ENCODE measurements at places on chromosomes 6 and 20.

- DNase-seq = no peak
Measured at GRCh38 chr6:99282479-99283062, 66.9 kb downstream of the FAXC start.

GRCh38 chr6:50264995-50265571 is 215.4 kb upstream of the DEFB112 start:
- no peak for DNase-seq

GRCh38 chr6:13573669-13574110 is 711 bp upstream of the SIRT5 start:
- DNase-seq = no peak

GRCh38 chr20:58277578-58278472 is 31.7 kb upstream of the RAB22A start:
- no peak for DNase-seq

DNA sequence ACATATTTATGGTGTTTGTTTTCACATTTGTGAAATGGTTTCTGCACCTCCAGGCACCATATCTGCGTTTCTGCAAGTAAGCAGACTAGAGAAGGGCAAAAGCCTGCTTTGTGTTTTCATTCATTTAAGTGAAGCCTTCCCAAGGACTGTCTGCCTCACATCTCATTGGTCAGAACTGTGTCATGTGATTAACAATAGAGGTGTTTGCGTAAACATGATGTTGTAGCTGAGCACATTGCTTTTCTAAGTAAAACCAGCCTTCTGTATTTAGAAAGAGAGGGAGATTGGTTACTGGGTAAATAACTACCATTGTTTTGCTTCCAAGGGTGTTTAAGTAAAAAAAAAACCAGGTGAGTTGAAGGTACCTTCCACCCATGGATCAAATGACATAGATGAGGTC is 39.7 kb downstream of the SH3BGRL2 start:
- no peak for DNase-seq

- no peak for DNase-seq
Measured at GRCh38 chr20:62707921-62708521, 615 bp upstream of the NTSR1 start.

DNA sequence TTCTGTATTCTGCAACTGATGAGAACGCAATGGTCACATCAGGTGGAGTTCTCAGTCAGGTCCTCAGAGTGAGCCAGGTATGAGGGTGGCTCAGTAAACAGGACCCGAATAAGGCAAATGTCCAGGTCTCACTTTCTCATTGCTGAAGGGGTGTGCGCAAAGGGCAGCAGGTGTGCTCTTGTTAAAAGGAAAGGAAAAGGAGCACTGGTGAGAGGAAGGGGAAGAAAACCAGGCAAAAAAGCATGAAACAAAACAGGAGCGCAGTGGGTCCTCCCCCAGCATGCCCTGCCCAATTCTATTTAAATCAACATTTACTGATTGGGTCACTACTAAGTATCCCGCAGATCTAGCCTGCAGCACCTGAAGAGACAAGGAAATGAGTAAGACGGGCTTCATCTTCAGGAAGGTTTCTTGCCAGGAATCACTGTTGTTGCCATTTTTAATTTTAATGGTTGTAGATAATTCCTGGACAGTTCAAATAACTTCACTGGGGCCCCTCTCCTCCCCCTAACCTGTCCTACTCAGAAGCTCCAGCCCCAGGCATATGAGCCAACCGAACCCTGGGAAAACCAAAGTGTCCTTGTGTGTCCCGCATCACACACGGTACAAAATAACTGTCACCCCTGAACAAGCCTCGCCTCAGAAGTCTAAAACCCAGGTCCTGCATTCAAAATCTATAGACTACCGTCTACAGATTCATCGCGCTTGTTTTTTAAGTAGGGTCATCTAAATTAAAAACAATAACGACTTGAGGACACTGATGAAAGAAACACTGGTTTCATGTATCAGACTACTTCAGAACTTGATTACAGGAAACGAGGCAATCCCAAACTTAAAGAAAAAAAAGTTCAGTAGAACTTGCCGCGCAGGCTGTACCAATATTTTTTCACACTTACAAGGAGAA is 980 bp downstream of the MBOAT1 start:
- no peak for DNase-seq

DNA sequence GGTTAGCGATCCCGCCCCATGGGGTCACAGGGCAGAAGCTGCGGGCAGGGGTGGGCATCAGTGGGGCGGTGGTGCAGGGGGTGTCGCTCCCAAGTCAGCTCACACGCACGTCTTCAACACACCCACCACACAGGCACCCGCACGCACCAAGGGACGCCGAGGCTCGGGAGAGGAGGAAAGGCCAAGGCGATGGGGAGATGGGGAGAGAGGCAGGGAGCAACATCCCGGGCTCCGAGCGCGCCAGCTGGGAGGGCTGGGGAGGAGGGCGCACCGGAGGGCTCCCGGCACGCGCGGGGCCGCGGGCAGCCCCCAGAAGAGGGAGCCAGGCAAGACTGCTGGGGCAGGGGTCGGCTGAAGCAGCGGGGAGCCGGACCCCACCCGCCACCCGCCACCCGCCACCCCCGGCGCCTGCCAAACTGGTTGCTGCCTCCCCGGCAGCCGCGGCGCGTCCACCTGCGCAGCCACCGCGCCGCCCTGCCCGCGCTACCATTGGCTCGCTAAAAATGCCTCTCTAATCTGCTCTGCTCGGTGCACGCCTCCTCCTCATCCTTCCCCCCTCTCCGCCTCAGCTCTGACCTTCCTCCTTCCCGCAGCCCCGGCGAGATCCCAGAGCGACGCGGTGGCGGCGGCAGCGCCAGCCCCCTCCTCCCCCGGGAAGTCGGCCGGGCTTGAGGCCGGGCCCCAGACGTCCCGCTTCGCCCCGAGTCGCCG is at the start of gene PACSIN1:
PACSIN1 (plus strand) TSS at position 546 of the 711 bp plus-strand sequence. CDS start 60,230 bp downstream, outside the sequence.
- no peak for DNase-seq

DNA sequence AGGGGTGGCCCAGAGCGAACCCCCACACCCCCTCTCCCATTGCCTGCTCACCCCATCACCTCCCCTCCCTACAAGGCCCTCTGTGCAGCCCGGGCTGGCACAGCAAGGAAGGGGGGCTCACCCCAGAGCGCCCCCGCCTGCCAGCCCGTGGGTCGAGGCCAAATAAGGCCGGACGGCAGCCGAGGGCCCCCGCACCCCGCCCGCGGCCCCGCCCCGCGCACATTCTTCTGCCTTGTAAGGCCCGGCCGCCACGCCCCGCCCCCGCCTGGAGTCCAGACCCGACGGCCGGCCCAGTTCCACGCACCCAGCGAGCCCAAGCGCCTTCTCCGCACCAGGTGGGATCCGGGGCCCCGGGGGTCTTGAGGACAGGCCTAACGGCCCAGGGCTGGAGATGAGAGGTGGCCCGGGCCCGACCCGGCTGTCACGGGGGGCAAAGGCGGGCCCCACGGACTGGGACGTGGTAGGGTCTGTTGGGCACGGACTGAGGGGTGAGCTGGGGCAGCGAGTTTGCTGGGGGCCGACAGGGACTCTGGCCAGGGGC is at the start of gene MYL9:
MYL9 (plus strand) TSS at position 293 of the 541 bp plus-strand sequence. CDS start 3,366 bp downstream, outside the sequence.
- DNase-seq = no peak

DNA sequence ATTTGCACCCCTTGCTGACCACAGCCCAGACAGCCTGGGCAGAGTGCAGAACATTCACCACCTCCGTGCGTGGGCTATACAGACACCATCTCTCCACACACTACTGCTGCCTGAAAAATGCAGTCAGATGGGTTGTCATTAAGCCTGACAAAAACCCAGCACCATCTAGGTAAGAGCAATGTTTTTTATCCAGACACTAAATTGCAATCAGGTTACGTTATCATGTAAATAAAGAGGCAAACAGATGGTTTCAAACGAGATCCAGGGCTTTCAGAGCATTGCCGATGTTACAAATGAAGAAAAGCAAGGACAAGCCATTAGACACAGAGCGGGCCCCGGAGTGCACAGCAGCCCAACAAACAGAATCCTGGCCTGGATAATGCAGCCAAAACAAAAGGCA is 269.6 kb downstream of the PKHD1 start:
- no peak for DNase-seq

GRCh38 chr6:154550779-154551178 is 40.3 kb upstream of the CNKSR3 start:
- no peak for DNase-seq

GRCh38 chr20:17762873-17763557 is 63.2 kb downstream of the BANF2 start:
- DNase-seq = no peak

- no peak for DNase-seq
Measured at GRCh38 chr20:32823737-32824588, 4.2 kb downstream of the MAPRE1 start.

DNA sequence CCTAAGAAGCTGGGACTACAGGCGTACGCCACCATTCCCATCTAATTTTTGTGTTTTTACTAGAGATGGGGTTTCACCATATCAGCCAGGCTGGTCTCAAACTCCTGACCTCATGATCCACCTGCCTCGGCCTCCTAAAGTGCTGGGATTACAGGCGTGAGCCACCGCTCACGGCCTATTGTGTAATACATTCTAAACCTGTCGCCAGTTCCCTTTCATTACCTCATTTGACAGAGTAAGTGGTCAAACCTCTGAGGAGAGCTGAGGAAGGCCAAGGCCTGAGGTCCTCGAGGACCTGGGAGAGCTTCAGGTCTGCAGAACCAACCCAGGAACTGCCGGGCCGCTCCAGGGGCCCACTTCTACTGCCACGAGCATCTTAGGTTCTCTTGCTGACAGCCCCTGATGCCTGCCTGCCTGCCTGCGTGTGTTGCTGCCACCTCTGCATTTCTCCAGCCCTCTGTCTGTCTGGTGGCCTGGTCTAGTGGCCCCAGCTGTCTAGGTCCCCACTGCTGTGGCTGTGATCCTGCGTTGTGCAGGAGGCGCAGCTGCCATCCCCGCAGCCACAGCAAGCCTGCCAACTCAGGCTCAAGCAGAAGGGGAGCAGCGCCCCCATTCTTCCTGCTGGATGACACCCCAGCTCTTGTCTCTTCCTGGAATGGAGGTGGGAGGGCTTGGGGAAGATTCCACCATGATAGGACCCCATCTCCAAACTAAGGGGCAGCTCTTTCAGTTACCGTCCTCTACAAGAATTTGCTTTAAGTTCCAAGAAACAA is 45.3 kb downstream of the PRR18 start:
- no peak for DNase-seq

- no peak for DNase-seq
Measured at GRCh38 chr6:56101141-56101553, 146.2 kb downstream of the COL21A1 start.

GRCh38 chr6:132504757-132505156 is 8.2 kb downstream of the STX7 start:
- DNase-seq = no peak

GRCh38 chr6:36598739-36599318 is 4.7 kb downstream of the SRSF3 start:
- no peak for DNase-seq

DNA sequence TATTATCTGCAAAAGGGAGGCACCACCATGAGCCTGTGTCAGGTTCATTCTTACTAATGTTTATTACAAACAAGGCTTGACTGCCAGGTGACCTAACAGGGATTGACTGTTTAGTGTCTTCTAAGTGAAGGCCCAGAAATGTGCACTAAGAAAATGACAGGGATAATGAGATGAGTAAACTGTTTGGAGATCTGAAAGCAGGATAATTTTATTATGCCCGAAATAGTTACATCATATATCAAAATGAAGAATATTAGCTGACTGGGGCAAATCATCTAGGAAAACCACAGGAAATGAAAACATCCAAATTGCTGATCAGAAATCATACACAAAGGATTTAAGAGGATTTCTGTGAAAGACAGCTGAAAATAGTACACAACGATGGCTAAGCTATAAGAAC is 516.7 kb downstream of the HDGFL1 start:
- no peak for DNase-seq

GRCh38 chr6:699319-699718 is 6.4 kb upstream of the EXOC2 start:
- DNase-seq = no peak

GRCh38 chr20:36145877-36146707 is 8.4 kb upstream of the EPB41L1 start:
- DNase-seq = no peak

GRCh38 chr6:107626645-107627044 is 136.7 kb downstream of the SOBP start:
- DNase-seq = no peak

DNA sequence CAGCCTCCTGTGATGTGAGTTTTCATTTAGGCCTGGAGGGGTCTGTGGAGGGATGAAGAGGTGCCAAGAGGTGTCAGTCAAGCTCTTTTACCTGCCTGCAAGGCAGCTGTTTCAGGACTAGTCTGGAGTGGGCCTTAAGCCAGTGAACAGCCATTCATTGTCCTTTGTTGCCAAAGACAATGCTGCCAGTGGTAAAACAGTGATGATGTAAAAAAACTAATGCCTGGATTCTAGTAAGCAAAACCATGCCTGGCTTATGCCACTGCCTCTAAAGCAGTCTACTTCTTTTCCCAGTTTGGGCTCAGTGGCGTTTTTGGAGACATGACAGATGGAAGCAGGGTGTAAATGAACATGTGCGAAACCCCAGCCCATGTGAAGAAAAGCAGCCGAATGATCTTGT is 93.5 kb upstream of the KCNK16 start:
- DNase-seq = no peak

GRCh38 chr6:21337263-21337662 is 256.3 kb upstream of the SOX4 start:
- no peak for DNase-seq

- no peak for DNase-seq
Measured at GRCh38 chr20:50726955-50727791, 4.2 kb upstream of the PARD6B start.

GRCh38 chr20:58606184-58606583 is 44.9 kb upstream of the STX16 start:
- DNase-seq = no peak

GRCh38 chr6:100809346-100809745 is 71.8 kb downstream of the ASCC3 start:
- DNase-seq = no peak

DNA sequence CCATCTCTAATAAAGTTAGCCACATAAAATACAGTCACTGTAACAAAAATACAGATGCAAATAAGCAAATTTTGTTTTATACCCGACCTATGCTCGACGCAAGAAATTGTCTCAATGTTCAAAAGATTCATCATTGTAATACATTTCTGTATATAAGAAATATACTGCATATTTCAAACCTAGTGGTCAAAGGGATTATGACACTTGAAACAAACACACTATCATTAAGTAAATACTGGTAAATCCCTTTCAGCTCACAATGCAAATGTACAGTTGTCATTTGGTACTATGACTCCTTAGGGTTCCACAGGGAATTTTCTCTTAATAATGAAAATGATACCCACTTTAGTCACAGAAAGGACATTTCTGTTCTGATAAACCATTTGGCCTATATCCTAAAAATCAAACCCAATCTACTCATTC is 2.2 kb downstream of the HIVEP2 start:
- DNase-seq = no peak
